ENCODE measurements at places on chromosomes 16 and 17. TPM values are rescaled to one million over a fixed set of nuclear protein-coding genes. Genes with fewer than 3 reads are reported as not detected.
A peak's percentile ranks its signal among the peaks of the same experiment; 100 is the strongest.

- DNase-seq = no peak
Measured at GRCh38 chr17:79107499-79108231, 33.0 kb downstream of the ENGASE start.

DNA sequence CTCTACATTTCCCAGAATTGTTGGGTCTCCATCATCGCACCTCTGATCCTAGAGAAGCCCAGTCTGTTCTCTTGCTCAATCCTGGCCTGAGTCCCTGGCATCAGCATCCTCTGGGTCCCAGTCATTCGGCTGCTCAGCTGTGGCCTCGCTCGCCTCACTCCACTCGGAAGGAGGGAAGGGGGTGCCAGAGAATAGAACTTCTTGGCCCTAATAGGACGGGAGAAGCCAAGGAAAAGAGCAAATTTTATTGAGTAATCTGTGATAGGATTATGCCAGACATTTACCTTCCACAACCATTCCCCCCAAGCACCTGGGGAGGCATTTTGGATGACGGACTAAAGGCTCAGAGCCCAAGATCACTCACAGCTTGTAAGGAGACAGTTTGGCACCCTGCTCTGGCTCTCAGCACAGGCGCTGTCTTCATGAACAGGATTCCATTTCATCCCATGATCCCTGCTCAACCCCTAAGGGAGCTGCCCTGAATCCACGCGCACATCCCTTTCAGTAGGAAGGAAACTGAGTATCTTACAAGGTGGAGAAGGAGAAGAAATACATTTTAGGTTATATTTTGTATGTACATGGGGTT, 498 bp upstream of the CLEC10A start:
- DNase-seq = no peak

GRCh38 chr17:75809631-75810111, 25.1 kb downstream of the UNK start:
- DNase-seq = no peak

- DNase-seq = peak; percentile 32
Measured at GRCh38 chr16:58684001-58684353, 593 bp downstream of the SLC38A7 start.

- no peak for DNase-seq
Measured at GRCh38 chr16:75927810-75928209, 201.5 kb upstream of the CPHXL start.

DNA sequence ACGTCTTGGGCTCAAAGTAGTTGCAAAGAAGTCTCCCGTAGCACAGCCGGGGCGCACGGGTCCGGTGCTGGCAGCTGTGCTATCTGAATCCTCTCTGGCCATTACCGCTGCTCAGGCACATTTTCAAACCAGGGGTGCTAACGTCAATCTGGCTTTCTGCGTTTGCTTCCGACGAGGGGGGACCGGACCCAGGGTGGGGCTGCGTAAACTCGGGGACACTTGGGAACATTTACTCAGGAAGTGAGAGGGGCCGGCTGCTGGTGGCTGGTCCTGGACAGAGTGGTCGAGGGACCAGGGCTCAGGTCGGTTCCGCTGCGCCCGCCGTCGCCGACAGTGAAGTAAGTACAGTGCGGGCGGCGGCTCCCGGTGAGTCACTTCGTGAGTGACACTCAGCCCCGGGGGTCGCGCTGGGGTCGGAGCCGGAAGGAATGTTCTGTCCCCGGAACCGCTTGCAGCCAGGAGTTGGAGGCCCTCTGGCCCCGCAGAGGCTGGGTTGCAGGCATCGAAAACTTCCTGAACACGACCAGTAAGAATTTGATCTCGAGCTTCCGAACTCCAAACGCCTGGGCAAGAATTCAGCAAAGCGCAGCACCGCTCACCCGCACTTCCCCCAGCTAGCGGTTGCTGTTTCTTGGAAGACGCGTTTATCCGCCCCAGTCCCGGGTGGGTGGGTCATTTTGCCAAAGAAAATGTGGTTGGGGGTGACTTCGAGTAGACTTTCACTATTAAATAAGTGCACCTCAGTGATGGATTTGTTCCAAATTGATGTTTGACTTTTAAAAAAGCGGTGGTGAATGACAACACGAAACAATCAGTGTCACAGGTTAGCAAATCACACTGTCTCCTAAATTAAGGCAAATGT, 1.4 kb upstream of the HS3ST3B1 start:
- DNase-seq = peak; percentile 61

GRCh38 chr17:1022278-1023024, 25.5 kb downstream of the TIMM22 start:
- DNase-seq = no peak

GRCh38 chr16:80009971-80010659, 409.6 kb upstream of the MAF start:
- DNase-seq = no peak

GRCh38 chr16:79170555-79171246, 429.8 kb downstream of the MAF start:
- peak; percentile 39 for DNase-seq

DNA sequence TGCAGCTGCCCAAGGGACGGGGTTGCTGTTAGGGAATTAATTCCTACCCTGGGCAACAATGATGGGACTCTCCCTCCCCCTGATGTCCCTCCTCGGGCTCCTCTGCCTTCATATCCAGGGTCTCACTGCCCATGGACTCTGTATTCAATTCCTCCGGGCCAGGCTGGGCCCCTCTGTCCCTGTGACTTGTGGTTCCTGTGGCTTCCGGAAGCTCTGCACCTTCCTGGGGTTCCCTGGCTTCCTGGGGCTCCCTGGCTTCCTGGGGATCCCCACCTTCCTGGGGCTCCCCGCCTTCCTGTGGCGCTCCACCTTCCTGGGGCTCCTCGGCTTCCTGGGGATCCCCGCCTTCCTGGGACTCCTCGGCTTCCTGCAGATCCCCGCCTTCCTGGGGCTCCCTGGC, 35.2 kb downstream of the SRL start:
- DNase-seq = no peak

- peak; percentile 58 for DNase-seq
Measured at GRCh38 chr16:79767421-79768275, 167.1 kb upstream of the MAF start.

DNA sequence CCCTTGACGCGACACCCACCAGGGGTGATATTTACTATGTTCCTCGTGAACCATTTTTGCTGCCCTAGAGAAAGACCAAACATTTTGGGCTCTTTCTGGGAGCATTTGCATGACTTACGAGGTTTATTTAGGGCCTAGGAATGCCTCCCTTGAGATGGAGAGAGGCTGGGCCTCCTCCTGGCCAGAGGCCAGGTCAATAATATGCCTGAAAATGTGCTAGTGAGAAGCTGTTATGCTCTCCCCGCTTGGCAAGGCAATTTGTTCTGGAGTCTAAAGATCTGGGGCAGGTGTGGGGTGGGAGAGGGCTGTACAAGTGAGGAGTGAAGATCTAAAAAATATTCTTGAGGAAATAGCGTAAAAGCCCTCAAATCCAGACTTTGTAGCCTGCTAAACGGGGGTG, 587.3 kb upstream of the CDH5 start:
- DNase-seq = no peak

- no peak for DNase-seq
Measured at GRCh38 chr17:4195306-4195705, 52.3 kb downstream of the CYB5D2 start.

GRCh38 chr17:83180264-83180995, 101.0 kb downstream of the METRNL start:
- DNase-seq = peak; percentile 2

DNA sequence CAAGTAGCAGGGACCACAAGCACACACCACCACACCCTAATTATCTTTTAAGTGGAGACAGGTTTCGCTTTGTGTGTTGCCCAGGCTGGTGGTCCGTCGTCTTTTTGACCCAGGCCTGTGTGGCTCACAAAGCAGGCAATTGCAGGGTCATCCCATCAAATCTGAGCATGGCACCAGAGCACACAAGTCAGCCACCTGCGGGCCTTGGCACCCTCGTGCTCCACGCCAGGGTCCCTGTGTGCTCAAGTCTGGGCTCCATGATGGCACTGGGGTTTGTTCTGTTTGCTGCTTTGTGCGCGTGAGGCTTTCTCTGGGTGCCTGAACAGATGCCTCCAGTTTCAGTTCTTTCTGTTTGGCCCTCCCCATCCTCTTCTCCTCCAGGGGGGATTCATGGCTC, 2.4 kb upstream of the CAPN15 start:
- DNase-seq = no peak

GRCh38 chr16:66300501-66300900, 66.0 kb upstream of the CDH5 start:
- DNase-seq = no peak

- no peak for DNase-seq
Measured at GRCh38 chr17:75138519-75138918, 7.0 kb upstream of the NT5C start.

DNA sequence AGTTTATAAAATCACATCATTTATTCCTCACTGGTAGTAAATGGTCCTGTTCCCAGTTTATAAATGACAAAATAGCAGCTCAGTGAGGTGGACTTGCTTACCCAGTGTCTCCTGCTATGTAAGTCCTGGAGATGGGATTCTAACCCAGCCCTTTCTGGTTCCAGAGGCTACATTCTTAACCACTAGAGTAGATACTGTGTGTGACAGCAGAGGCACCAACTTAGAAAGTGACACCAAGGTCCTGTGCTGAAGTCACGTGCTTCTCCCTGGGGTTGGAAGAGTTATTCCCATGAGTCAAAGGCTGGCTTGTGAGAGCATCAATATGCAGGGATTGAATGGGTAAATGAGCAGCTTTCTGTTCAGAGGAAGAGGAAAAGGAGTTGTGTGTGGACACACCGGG, 167.3 kb upstream of the IRX3 start:
- DNase-seq = no peak

- DNase-seq = peak; percentile 64
Measured at GRCh38 chr17:36182176-36183000, 6.0 kb upstream of the TBC1D3B start.

GRCh38 chr17:4944163-4944553, 4.1 kb downstream of the RNF167 start:
- no peak for DNase-seq

DNA sequence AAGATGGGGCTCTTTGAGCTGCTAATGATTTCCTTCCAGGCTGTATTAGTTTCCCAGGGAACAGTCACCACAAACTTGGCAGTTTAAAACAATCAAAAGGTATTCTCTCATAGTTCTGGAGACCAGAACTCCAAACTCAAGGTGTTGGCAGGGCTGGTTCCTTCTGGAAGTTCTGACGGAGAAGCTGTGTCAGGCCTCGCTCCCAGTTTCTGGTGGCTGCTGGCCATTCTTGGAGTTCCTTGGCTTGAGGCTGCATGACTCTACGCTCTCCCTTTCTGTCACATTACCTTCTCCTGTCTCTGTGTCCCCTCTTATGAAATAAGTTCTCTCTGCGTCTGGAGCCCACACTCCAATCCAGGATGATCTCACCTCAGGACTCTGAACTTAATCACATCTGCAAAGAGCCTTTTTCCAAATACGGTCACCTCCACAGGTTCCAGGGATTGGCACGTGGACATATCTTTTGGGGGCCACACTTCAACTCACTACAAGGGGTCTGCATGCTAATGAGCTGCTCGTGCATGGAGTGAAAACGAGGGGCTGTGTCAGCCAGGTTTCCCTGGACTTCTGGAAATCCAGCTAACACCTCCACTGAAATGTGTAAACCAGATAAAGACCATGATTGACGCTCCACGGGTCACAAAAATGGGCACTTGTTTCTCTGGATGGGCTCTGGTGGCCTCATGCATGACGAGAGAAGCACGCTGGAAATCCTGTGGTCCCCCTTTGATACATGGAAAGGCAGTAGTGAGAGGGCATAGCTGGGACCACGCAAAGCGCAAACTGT, 78.3 kb downstream of the DYNLRB2 start:
- no peak for DNase-seq

The TP53TG3B gene
- not detected for total RNA-seq

The MYH2 gene
- not detected for total RNA-seq

The KRT23 gene
- total RNA-seq = 6.4 TPM

The OTOP2 gene
- total RNA-seq = 0.16 TPM

The CCL7 gene
- total RNA-seq = not detected

The CCL3 gene
- total RNA-seq = 12.7 TPM

The SERPINF2 gene
- 140 TPM for total RNA-seq

The RAB40B gene
- 22.2 TPM for total RNA-seq

The KRTAP3-1 gene
- not detected for total RNA-seq

The DPEP1 gene
- 48.3 TPM for total RNA-seq

The KRT16 gene
- 1.1 TPM for total RNA-seq

The VMO1 gene
- total RNA-seq = 0.33 TPM

The KRTAP2-2 gene
- total RNA-seq = not detected

Measured in hepatocyte (in vitro differentiated cells).